Activated CD8-positive, alpha-beta memory T cell treated with anti-CD3 and anti-CD28 coated beads, Interleukin-2, amount 50 U/mL, for 4 hours (primary cell): ENCODE measurements at places on chromosomes 6 and 20.

GRCh38 chr20:9198460-9198859, 129.6 kb downstream of the PLCB4 start:
- DNase-seq, result no peak

GRCh38 chr6:169246445-169246844, 7.2 kb downstream of the THBS2 start:
- no peak for DNase-seq

DNA sequence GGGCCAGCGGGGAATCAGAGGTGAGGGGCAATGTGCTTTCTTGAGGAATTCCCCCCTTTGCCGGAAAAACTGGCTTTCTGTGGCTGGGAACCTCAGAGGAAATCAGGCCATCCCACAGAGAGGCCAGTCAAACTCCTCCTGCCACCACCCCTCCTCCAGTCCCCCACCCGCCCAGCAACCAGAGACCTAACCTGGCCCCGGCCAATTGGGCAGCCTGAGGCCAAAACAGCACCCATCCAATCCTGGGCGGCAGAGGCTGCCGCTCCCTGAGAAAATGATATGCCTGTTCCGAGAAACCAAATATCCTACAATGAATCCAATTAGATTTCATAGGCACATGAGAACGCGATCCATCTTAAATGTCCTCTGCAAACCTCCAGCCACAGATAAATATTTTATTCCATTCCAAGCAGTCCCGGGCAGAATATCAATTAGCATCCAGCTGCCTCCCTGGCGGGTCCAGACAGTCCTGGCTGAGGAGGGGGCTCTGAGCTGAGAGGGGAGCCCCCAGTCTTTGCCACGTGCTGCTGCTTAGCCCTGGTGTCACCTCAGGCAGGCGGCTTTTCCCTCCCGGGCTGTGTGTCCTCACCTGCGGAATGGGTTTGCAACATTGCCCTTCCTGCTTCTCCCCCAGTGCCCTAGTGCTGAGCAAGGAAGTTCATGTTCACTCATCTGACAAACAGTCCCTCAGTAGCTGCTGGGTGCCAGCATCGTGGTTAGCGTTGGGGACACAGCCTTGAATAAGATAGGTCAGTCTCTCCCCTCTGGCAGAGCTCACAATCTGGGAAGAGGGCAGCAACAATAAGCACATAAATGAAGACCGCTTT, 95.0 kb downstream of the DLGAP4 start:
- no peak for DNase-seq

DNA sequence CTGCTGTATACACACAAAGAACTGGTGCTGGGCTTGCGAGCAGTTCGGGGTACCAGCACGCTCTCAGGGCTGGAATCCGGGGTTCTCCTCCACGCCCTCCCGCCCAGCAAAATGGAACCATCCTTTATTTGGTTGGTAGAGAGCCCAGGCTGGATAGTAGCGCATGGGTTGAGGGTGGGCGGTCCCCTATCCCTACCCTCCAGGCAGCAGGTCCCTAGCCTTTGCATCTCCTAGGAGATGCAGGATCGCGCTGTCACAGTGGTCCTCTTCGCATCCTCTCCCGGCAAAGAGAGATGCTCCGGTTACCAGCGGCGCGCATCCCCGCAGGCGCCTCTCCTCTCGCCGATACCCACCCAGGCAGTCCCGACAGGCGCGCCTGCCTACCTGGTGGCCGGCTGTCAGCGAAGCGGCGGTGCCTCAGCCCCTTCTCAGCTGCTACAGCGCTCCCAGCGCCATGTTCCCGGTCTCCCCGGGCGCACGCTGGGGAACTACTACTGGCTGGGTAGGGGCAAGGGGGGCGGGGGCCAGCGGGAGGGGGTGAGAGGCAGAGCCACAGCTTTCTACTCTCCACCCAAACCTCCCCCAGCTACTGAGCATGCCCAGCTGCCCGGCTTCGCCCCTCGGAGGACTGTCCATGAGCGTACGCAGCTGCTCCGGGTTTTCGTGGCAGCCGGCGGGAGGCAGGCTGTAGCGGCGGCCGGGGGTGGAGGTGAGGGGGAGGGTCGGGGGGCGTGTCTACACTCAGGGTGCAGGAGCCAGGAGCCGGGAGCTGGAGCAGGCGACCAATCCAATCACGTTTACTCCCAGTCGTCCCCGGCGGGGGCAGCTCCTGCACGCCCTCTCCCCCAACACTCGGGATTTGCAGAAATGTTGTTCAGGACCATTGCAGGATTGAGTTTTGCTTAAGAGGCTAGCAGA, at the start of gene PAK5:
TSS of gene PAK5 (minus strand) at position 699 of the 918 bp plus-strand sequence. CDS start 194,748 bp downstream, outside the sequence.
- DNase-seq, result no peak

- DNase-seq, result no peak
Observed at GRCh38 chr6:80477591-80477990, 371.1 kb downstream of the BCKDHB start.
